ENCODE measurements at places on chromosomes 13 and 19.

DNA sequence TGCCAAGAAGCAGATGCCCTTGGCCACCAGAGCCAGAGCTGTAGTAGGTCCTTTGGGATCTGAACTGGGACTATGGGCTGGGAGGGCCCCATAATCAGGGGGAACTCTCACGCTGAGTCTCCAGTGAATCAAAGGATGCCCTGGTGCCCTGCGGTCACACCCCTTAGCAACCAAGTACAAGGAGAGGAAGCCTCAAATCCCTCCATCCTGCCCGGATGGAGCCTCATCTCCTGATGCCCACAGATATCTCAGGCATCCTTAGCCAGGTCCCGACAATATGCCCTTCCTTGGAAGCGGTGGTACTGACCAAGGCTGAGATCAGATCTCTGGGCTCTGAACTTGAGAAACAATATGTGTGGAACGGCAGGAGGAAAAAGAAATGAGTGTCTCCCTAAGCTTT lies 1.7 kb downstream of the PLEKHA4 start:
- DNase-seq: no peak

DNA sequence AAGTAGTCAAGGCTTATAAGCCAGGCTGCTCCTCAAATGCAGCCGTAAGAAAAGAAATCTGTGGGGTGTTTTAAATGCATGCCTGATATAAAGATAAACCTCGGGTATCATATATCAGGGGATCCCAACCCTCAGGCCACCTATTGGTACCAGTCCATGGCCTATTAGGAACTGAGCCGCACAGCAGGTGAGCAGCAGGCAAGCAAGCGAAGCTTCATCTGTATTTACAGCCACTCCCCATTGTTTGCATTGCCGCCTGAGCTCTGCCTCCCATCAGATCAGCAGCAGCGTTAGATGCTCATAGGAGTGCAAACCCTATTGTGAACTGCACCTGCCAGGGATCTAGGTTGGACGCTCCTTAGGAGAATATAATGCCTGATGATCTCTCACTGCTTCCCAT lies 233.5 kb upstream of the SERP2 start:
- no peak for DNase-seq

- no peak for DNase-seq
These were observed 87.9 kb downstream of the LRCH1 start for GRCh38 chr13:46640843-46641242.

DNA sequence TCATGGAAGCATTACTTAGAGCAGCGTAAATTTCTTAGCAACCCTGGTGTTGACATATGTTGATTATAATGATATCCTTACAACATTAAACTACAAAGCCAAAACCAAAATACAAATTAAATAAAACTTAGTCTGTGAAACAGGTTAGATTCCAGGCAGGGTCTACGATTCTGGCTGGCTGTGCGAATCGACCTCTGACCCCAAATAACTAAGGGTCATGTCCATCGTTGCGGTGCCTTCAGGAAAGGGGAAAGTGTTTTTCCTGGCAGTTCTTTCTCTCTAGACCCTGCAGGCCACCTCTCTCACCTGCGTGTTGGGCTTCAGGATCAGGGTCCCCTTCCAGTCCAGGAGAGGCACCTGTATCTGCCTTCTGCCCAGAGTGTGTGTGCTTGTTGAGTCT lies 66.2 kb downstream of the ATP11A start:
- no peak for DNase-seq

GRCh38 chr19:14164724-14165493 lies 28.5 kb upstream of the ASF1B start:
- no peak for DNase-seq

DNA sequence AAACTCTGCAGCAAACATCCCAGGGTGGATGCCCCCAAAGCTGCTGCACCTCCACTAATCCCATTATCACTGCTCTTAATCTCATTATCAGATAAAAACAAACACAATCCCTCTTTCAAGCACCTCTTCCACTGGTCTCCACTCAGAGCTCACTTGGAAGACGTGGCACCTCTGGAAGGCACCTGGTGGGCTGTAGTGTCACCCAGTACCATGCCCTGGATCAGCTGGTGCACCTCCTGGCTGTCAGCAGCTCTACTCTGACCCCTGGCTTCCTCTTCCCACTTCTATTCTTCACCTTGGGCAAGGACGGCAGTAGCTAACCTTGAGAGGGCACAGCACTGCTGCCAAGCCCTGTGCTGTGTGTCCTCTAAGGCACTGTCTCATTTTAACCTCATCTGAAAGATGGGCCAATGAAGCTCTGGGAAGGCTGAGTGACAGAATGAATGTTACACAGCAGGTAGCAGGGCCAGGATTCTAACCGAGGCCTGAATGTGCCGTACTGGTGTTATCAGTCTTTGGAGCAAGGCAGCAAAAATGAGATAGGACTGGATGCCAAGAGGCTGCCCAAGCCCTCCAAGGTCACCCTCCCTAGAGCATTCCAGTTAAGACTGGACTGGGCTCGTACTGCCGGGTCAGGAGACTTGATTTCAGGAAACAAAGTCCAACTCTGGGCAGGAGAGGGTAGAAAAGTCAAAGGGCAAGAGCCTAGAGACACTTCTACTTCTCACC lies 7.4 kb downstream of the BRD4 start:
- no peak for DNase-seq

Measured in natural killer cell (primary cell).